Activated gamma-delta T cell treated with anti-CD3 and anti-CD28 coated beads, Interleukin-2, amount 50 U/mL, for 16 hours (primary cell): ENCODE measurements at places on chromosomes 5 and 9.

- DNase-seq: no peak
Measured at GRCh38 chr5:54311176-54311677, 854 bp upstream of the ARL15 start.

DNA sequence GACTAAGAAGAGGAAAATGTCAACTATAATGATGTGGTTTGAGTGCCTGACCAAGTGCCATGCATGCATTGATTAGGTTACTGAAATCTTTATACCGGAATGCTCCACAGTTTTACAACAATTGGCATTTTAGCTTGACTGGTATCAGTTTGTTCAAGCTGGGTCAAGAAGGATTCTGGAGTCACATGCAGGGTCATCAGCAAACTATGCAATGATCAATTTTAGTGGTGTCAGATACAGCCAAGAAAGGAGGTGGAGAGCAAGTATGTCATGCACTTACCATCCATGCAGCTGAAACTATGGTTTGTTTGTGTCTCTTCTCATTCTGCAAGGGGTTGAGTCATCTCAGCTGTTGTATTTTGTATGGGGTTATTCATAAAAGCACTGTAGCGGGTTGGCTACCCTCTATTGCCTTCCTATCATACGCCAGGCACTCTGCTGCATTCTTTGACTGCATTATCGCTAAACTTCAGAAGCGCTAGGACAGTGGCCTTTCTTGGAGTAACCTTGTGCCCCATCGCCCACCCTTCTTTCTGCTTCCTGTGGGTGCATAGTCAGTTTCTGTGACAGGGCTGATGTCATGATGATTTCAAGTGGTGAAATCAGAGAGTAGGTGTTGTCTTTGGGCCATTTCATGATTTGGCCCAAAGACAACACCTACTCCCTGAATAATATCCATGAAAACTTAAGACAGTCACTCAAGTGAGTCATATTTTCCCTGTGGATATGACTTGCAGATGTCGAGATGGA, 145.4 kb downstream of the MTX3 start:
- no peak for DNase-seq

GRCh38 chr9:28064241-28064815, 491.0 kb upstream of the C9orf72 start:
- DNase-seq: no peak

DNA sequence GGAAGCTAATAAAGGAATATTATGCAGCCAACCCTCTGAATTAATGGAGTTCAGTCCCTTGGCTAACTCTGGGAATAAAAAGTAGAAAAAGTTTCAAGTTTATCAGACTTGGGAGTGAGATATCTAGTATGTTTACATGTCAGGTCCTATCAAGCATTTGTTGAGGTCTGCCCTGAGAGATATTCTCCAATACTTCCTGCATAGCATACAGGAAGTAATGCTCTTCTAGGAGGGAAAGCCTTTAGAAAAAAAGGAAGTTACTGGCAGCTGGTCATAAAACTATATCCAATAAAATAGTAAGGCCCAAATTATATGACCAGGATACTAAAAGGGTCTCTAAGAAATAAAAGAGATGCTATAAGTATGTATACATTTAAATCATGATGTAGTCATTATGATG, 594.1 kb upstream of the FTMT start:
- DNase-seq: no peak

DNA sequence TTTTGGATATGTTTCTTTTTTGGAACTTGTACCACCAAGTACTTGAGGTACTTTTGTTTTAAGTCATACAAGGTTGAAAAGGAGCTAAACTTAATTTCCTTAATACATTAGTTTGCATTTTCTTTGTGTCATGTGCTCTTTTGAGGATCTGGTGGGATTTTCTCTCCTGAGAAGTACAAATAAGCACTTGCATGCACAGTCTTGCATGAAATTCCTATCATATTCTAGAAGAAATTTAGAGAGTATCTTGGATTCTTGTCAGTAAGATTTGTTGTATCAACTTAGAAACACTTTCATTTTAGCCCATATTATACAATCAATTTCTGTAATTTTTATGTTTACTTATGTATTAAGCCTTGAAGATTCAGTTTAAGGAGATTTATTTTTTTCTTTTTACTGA, 64.9 kb downstream of the CCNH start:
- no peak for DNase-seq

- no peak for DNase-seq
Measured at GRCh38 chr9:18891946-18892670, 140.9 kb downstream of the SAXO1 start.

- no peak for DNase-seq
Measured at GRCh38 chr5:97628031-97628430, 445.0 kb upstream of the RIOK2 start.

- no peak for DNase-seq
Measured at GRCh38 chr5:17185773-17186172, 31.7 kb upstream of the BASP1 start.

DNA sequence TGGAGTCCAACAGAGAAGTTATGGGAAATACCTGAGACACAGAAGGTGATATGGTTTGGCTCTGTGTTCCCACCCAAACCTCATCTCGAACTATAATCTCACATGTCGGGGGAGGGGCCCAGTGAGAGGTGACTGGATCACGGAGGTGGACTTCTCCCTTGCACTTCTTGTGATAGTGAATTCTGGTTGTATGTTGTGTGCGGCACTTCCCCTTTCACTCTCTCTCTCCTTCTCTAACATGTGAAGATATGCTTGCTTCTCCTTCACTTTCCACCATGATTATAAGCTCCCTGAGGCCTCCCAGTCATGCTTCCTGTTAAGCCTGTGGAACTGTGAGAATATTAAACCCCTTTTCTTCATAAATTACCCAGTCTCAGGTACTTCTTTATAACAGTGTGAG, 96.1 kb downstream of the TMEM232 start:
- DNase-seq: no peak

DNA sequence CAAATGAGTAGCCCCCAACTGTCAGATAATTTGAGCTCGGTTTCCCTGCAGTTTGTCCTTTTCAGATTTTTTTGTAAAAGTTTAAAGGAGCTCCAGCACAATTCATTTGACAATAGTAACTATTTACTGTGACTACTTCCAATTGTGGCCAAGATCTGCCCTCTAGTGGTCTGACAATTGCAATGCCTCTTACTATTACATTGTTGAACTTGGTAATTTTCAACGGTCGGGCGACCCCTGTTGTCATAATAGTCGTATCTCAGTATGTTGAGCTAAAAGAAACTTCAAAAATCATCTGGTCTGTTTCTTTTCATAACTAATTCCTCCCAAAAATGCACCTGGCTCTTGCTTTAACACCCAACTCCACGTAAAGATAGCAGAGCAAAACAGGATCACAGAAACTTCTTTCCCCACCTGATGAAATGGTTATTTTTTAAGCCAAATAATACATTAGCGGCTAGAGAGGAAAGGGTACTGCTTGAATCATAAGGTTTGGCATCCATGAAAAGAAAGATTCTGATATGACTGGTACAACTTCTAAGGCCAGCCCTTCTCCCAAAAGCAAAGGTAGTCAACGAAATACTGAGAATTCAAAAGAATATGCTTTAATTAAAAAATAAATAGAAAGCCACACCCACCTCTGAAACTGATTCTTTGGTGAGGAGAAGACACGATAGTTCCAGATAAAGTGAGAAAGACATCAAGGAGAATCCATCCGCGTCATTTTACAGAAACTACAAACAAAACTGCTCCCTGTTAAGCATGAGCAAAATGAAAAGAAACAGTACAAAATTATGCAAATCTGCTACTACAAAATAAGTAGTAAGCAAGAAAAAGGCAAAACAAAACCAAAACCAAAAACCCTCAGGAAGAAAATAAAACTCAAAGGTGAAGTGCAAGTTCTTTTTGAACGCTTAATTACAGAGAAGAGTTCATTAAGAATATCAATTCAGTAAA, 76.9 kb upstream of the HTR4 start:
- DNase-seq: peak; percentile 57

DNA sequence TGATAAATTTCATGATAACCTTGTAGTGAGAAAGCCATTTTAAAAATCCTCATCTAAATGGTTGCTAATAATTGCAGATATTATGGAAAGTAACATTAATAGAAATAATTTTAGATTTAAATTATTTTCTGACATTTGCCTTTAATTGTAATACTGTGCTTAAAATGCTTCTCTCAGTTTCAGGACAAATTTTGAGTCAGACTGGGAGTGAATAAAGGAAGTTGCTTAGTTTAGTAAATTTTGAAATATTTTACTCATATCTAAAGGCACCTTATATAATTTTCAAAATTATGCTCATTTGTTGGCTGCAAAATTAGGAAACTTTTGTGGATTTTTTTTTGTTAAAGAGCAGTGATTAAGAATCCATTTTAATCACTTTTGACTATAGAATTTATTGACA, 93.8 kb downstream of the CSNK1G3 start:
- DNase-seq: no peak

GRCh38 chr5:44875661-44876605, 67.2 kb downstream of the MRPS30 start:
- DNase-seq: no peak

DNA sequence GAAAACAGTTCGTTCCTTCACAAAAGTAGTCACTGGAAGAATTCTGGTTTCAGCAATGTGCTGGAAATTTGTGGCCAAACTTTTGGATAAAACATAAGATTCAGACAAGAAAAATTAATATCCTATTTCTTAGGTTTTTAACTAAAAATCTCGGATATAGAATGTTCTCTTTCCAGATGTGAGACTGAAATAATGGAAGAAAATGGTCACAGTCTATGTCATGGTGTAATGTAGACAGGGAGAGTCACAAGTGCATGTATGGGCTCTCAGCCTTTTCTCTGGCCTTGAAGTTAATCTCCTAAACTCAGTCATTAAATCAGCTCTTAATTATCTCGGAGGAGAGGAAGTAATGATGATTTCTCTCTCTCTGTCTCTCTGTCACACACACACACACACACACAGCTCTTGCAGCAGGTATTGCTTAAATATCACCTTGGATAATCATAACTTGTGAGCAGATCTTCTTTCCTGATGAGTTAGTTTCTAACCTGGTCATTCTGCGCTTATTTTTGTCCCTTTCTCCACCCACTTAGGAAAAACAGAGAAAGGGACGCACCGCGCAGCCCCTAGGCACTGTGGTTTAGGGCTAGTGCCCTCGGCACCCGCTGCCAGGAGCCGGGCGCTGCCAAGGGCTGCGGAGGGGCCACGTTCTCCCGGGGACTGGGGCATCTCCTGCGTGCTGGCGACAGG, 672 bp upstream of the ITGA2 start:
- no peak for DNase-seq

- no peak for DNase-seq
Measured at GRCh38 chr9:133702798-133703590, 35.2 kb downstream of the SARDH start.

DNA sequence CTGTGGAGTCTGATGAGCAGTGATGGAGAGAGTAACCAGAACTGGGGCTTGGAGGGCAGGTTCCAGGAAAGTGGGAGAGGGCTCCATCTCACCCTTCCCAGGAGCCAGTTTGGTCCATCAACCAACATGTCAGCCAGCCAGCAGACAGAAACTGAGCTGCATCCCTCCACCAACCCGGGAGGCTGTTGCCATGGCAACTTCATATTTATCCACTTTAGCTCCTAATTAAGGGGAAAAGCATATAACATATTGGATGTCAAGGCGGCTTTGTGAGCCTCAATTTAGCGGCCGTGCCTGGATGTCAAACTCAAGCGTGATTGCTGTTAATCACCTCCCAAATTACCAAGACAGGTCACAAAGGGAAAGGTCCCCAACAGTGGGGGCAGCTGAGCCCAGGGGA, 81.5 kb upstream of the ARAP3 start:
- DNase-seq: no peak

DNA sequence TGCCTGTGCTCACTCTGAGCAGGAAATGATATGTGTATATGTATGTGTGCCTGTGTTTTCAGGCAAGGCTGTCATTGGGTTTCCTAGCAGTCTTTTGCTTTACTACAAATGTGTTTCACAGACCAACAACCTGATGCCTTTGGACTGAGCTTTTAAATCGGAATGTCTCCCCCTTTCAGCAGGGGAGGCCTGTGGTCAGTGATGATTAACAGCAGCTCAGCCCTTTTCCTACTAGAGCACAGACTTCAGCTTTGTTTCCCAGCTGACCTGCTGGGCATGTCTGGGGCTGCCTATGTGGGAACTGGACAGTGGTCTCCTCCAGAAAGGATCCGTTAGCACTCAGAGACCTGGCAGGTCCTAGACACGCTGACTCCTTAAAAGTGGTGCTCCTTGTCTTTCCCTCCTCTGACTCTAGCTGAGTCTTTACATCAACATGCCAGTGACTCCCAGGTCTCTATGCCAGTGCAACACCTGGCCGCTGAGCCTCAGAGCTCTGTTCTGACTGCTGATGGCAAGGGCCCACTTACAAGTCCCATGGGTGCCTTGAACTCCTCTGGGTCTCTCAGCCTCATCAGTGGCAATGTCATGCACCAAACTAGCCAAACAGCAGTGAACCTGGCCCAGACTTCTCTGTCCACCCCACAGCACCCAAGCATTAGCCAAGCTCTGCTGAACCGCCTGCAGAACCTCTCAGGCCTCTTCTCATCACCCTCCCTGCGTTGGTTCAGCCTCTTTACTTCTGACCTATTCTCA, 7.7 kb downstream of the MACROH2A1 start:
- no peak for DNase-seq

GRCh38 chr5:144017119-144017518, 153.3 kb downstream of the YIPF5 start:
- DNase-seq: no peak

DNA sequence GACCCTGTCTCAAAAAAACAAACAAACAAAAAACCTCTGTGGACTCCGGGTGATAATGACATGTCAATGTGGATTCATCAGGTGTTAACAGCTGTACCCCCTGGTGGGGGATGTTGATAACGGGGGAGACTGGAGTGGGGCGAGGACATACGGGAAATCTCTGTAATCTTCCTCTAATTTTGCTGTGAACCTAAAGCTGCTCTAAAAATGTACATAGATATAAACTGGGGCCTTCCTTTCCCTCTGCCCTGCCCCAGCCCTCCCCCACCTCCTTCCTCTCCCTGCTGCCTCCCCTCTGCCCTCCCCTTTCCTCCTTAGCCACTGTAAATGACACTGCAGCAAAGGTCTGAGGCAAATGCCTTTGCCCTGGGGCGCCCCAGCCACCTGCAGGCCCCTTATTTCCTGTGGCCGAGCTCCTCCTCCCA, 1.4 kb upstream of the CEL start:
- DNase-seq: no peak

GRCh38 chr9:96435345-96435744, 14.6 kb upstream of the HABP4 start:
- DNase-seq: no peak

GRCh38 chr5:135944967-135945560, 9.7 kb downstream of the LECT2 start:
- DNase-seq: no peak
